Activated CD4-positive, alpha-beta T cell treated with anti-CD3 and anti-CD28 coated beads for 24 hours (primary cell): ENCODE measurements at places on chromosomes 4 and X.

- DNase-seq: no peak
Measured at GRCh38 chrX:106007815-106008214, 30.7 kb downstream of the SERPINA7 start.

GRCh38 chr4:53779025-53779424 is 187.7 kb upstream of the LNX1 start:
- no peak for DNase-seq

DNA sequence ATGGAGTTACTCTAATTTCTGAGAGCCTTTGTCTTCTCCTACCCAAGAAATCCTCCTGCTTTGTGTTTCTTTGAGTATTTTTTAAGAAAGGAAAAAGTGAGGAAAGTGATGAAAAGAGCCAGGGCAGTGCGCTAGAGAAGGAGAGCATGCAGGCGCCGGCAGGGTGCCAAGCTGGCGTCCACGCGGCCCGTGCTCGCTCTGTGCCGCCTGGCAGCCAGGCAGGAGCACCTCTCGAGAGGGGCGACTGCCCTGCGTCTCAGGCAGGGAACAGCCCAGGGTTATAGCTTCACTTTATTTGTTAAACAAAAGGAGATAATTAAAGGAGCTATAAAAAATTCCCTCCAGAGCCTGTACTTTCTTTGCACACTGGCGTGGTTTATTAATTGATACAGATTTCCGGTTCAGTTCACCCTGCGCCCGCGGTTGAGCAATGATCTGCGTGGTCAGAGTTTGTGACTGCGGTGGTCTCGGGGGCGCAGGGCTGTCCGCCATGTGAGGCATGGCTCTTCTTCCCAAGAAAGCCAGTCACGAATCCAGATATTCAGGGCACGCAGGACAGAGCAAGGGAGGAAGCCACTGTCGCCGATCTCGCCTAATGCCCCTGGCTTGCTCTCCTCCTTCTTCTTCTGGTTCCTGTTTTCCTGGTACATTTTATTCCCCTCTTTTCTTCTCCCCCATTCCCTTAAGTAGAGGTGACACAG is 110.8 kb upstream of the PAQR3 start:
- no peak for DNase-seq

GRCh38 chrX:68307769-68308168 is 125.5 kb downstream of the OPHN1 start:
- DNase-seq: no peak

GRCh38 chrX:149531599-149531998 is 9.2 kb upstream of the EOLA1 start:
- no peak for DNase-seq

- DNase-seq: no peak
Measured at GRCh38 chr4:16139066-16139945, 55.5 kb upstream of the PROM1 start.

- DNase-seq: no peak
Measured at GRCh38 chr4:172654457-172654856, 514.2 kb upstream of the GALNT7 start.

- no peak for DNase-seq
Measured at GRCh38 chrX:13248867-13249486, 70.9 kb downstream of the ATXN3L start.

GRCh38 chr4:6090931-6091330 is 72.7 kb upstream of the C4orf50 start:
- DNase-seq: no peak

- DNase-seq: no peak
Measured at GRCh38 chrX:153883163-153883843, 2.7 kb downstream of the L1CAM start.

DNA sequence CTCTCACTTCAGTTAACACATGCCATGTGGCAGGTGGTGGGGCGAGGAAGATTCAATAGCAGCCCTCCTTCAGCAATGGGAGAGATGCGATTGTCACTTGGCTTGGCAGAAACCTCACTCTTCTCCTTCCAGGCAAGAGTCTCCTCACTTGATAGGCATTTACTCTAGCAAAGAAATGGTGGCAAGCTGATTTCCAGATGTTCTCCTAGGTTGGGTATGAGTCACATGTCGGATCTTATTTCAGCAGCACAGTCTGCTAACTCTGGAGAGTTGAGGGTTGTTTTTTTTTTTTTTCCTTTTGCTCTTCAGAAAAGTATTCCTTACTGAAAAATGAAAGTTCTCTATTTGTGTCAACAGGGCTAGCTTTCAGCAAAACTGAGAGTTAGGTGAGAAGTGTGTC is 119.5 kb upstream of the CHRDL1 start:
- DNase-seq: no peak

- no peak for DNase-seq
Measured at GRCh38 chr4:183721207-183722081, 62.4 kb downstream of the TRAPPC11 start.

- DNase-seq: no peak
Measured at GRCh38 chrX:15751155-15751819, 13.2 kb downstream of the CA5B start.

DNA sequence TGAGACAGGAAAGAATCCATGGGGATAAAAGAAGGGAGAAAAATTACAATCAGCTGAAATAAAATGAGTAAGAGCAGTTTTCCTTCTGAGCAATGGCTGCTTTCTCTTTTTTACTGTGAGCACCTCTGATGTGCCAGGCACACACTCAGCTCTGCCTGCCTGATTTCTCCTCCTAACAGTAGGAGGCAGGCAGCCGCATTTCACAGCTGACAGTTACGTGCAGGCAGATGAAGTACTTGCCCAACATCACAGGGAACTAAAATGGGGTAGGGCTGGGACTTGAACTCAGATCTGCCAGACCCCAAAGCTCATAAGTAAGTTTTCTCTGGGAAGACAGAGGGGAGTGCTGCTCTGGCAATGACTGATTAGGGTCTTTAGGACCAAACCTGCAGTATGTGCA is 54.6 kb downstream of the C4orf50 start:
- no peak for DNase-seq

GRCh38 chrX:108049649-108050048 is 4.8 kb downstream of the VSIG1 start:
- no peak for DNase-seq

- no peak for DNase-seq
Measured at GRCh38 chr4:139857021-139857420, 191.4 kb downstream of the MGST2 start.

DNA sequence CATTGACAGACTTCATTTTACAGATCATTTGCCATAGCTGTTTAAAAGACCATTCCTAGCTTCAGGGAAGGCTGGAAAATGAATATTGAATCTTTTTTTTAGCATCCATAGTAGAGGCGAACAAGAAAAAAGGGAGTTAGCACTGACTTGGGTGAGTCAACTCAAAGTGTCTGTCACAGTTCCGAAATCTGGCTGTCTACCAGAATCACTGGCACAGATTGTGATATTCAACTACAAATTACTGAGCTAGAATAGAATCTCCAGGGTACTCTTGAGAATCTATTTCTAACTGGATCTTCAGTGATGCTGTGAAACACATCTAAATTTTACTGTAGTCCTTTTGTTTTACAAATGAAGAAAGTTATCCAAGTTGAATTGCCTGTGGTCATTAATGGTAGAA is 31.5 kb downstream of the SEC24B start:
- DNase-seq: no peak

DNA sequence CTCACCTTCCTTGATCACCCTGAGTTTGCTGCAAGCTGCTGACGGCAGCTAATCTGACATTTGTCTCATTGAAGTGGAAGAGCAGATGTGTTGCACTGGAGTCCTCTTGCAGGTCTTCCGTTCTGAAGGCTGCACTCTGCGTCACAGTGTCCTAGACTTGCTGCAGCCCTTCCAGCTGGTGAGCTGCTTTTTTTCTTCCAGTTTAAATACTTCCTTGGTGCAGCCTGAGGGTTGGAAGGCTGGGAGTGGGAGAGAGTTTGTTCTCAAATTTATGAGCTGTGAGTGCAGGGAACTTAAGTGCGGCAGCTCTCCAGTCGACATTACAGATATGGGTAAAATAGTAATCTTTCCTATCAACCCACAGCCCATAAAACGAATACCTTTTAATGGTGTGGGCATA is 303.6 kb upstream of the FAT1 start:
- no peak for DNase-seq
